Mesothelial cell of epicardium (in vitro differentiated cells): ENCODE measurements at places on chromosomes 2 and 18. TPM values are rescaled to one million over a fixed set of nuclear protein-coding genes. Genes with fewer than 3 reads are reported as not detected.

The CPLX4 gene
- total RNA-seq, result not detected in 3 replicates

The TEX44 gene
- total RNA-seq, result not detected in 3 replicates

- peaks cover 31% of the 10 kb centered on the region for H3K36me3 ChIP-seq
- no peak for DNase-seq
- no peaks in the 10 kb centered on the region for H3K4me1 ChIP-seq
- H3K27ac ChIP-seq, result no peak overlapping the region
- H3K4me3 ChIP-seq, result no peak overlapping the region
Observed at GRCh38 chr2:27640722-27641245, 11.9 kb downstream of the GPN1 start.

GRCh38 chr18:69455125-69455524 lies 54.4 kb downstream of the DOK6 start:
- H3K27ac ChIP-seq, result no peak overlapping the region
- peaks cover 4% of the 10 kb centered on the region for H3K36me3 ChIP-seq
- H3K4me1 ChIP-seq, result no peaks in the 10 kb centered on the region

- peaks cover 3% of the 10 kb centered on the region for H3K36me3 ChIP-seq
- H3K27me3 ChIP-seq, result no peaks in the 10 kb centered on the region
- H3K27ac ChIP-seq, result peak overlapping the region; percentile 81
Observed at GRCh38 chr2:69021727-69022126, 8.7 kb downstream of the ANTXR1 start.
